ENCODE measurements at places on chromosomes 1 and 21.

- no peak for DNase-seq
Observed at GRCh38 chr1:42700006-42700405, 17.8 kb downstream of the YBX1 start.

GRCh38 chr1:42144711-42145388 lies 8.4 kb upstream of the GUCA2B start:
- no peak for DNase-seq

DNA sequence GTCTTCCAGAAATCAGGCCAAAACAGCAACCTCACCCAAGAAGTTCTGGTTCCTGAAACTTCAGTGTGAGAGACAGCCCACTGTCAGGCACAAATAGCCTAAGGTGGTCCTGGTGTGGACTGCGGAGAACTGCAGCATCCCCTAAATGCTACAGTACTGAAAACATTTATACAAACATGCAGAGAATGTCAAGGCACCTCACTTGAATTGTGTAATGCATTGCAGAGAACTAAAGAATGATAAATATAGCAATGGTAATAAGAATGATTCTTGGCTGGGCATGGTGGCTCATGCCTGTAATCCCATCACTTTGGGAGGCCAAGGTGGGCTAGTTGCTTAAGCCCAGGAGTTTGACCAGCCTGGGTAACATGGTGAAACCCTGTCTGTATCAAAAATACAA lies 138.6 kb downstream of the TIAM1 start:
- DNase-seq, result no peak

- DNase-seq, result no peak
Observed at GRCh38 chr1:69649383-69649990, 81.8 kb downstream of the LRRC7 start.

- DNase-seq, result no peak
Observed at GRCh38 chr1:154241703-154242351, 21.1 kb downstream of the UBAP2L start.

DNA sequence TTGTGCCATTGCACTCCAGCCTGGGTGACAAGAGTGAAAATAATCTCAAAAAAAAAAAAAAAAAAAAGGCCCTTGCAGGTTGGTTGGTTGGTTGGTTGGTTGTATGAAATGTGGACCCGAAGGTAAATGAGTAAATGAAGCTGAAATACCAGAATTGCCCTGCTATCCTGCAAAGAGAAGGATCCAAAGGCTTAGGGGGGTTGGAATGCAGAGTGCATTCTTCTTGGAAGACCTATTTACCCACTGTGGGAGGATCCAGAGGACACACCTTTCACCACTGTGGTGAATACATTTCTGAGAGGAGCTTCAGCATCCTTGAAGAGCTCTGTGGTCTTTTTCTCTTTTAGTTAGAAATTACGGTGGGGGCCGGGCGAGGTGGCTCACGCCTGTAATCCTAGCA lies 28.7 kb upstream of the EIF4G3 start:
- no peak for DNase-seq

GRCh38 chr1:172964864-172965263 lies 85.9 kb downstream of the TNFSF18 start:
- no peak for DNase-seq

GRCh38 chr1:159056069-159056698 lies 20.4 kb downstream of the AIM2 start:
- no peak for DNase-seq

GRCh38 chr1:41574842-41575241 lies 90.4 kb upstream of the EDN2 start:
- DNase-seq, result no peak

DNA sequence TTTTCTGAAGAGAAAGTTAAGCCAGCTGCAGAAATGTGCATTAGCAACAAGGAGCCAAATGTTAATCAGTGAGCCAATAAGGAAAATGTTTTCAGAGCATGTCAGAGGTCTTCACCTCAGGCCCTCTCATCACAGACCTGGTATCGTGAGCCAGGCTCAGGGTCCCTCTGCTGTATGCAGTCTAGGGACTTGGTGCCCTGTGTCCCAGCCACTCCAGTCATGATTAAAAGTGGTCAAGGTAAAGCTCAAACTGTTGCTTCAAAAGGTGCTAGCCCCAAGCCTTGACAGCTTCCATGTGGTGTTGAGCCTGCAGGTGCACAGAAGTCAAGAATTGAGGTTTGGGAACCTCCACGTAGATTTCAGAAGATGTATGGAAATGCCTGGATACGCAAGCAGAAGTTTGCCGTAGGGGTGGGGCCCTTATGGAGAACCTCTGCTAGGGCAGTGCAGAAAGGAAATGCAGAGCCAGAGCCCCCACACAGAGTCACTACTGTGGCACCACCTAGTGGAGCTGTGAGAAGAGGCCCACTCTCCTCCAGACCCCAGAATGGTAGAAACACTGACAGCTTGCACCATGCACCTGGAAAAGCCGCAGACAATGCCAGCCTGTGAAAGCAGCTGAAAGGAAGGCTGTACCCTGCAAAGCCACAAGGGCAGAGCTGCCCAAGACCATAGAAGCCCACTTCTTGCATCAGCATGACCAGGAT lies 1128.7 kb downstream of the AMY1C start:
- DNase-seq, result no peak

DNA sequence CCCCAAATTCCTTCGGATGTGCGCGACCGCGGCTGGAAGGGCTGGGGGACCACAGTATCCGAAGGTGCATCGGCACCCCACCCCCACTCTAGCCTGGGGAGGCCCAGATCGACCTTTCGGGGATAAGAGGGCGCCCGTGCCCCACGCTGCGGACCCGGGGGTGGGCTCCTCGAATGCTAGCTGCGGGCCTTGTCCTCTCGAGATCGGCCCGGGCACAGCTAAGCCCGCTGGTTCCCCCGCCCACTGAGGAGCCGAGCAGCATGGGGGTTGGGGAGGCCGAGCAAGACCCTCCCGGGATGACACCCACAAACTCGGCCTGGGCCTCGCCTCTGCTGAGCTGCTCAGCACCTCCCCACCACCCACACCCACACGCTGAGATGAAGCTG lies 653 bp upstream of the IFFO2 start:
- no peak for DNase-seq

DNA sequence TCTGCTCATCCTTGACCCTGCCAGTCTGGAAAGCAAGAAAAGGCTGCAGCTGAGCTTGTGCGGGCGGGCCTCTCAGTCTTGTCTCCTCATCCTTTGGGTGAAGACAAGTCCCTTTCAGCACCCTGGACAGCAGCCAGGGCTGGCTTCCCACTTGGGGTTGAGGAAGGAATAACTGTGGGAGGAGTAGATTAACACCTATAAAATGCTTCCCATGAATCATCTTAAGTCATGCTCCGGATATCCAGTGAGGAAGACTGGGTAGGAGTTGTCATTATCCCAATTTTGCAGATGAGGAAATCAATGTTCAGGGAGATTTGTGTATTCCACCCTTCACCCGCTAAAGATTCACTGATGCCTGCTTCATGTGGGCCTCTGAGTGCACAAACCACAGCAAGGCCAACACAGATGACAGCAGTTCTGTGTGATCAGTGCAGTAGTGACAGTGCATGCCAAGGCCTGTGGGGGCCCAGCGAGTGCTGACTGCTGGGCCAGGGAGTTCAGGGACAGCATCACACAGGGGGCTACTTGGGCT lies 20.1 kb upstream of the COL16A1 start:
- no peak for DNase-seq

- DNase-seq, result no peak
Observed at GRCh38 chr1:220367833-220368232, 95.6 kb upstream of the RAB3GAP2 start.

DNA sequence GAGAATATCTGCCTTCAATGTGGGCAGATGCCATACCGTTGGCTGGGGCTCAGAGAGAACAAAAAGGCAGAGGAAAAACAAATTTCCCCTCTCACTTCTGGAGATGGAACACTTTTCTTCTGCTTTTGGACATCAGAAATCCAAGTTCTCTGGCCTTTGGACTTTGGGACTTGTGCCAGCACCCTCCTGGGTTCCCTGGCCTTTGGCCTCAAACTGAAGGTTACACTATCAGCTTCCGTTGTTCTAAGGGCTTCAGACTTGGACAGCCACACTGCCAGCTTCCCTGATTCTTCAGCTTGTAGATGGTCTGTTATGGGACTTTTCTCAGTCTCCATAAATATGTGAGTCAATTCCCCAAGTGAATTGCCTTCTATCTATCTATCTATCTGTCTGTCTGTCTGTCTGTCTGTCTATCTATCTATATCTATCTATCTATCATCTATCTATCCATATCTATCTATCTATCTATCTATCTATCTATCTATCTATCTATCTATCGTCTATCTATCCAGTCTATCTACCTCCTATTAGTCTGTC lies 778.1 kb upstream of the TMPRSS15 start:
- no peak for DNase-seq

DNA sequence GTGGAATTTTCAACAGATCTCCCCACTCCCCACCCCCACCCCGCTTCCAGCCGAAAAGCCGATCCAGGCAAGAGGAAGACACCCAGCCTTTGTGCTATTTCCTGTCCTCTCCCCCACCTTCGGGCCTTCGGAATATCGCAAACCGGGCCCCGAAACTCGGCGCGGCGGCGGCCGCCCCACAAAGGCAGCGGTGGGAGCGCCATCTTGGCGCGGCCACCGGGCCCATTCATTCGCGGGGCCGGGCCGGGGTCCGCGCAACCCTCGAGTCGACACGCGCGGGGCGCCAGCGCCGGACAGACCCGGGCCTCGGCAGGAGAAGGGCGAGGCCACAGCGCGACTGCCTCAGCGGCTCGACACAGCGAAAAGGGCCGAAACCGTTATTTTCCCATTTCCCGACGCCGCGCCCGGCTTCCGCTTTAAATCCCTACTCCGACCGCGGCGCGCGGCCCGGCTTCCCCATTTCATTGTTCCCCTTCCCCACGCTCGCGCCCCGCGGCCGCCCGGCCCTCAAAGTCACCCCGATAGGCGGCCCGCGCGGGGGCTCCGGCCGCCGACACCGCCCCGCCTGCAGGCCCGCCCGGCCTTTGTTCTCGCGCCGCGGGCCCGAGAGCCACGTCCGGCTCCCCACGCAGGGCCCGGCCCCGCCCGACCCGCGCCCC lies 911 bp downstream of the GNB1 start:
- peak; percentile 24 for DNase-seq

GRCh38 chr1:203028784-203029553 lies 2.7 kb downstream of the PPFIA4 start:
- no peak for DNase-seq

- no peak for DNase-seq
Observed at GRCh38 chr1:173960625-173961024, 43.5 kb upstream of the SERPINC1 start.

DNA sequence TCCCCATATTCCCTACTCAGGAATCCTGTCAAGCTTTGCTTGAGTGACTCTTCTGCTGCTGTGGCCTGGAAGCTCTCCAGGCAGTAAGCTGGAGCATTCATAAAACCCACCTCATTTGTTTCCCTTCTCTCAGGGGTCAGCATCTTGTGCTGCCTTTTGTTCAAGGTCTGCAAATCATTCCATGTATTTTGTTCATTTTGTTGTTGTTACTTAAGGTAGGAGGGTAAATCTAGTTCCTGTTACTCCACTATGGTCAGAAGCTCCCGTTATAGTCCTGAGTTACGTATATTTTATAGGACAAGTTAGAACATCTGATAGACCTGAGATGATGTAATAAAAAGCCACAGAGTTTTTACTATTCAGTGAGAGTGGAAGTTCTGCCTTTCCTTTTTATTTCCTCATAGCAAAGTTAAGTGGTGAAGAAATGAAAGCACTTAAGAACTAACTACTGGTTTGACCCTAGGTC lies 9.9 kb downstream of the SYNJ1 start:
- DNase-seq, result no peak

DNA sequence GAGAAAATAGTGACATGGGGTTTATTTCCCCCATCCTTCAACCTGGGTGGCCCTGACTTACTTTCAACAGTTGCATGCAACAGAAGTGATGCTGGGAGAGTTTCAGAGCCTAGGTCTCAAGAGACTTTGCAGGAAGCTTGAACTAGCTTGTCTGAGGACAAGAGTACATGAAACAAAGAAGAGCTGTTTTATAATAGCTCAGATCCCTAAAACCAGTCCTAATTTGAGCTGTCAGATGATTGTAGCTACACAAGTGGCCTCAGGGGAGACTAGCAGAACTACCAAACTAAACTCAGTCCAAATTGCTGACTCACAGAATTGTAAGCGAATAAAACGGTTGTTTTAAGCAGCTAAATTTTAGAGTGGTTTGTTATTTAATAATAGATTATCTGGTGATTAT lies 17.1 kb downstream of the RC3H1 start:
- no peak for DNase-seq

GRCh38 chr1:190608282-190608681 lies 130.6 kb upstream of the BRINP3 start:
- no peak for DNase-seq

- no peak for DNase-seq
Observed at GRCh38 chr1:23437355-23437664, 12.8 kb upstream of the TCEA3 start.

GRCh38 chr1:117904485-117904884 lies 24.9 kb downstream of the GDAP2 start:
- no peak for DNase-seq
